NCI-H2029 (cell line): ENCODE measurements at places on chromosomes 6 and 20.

DNA sequence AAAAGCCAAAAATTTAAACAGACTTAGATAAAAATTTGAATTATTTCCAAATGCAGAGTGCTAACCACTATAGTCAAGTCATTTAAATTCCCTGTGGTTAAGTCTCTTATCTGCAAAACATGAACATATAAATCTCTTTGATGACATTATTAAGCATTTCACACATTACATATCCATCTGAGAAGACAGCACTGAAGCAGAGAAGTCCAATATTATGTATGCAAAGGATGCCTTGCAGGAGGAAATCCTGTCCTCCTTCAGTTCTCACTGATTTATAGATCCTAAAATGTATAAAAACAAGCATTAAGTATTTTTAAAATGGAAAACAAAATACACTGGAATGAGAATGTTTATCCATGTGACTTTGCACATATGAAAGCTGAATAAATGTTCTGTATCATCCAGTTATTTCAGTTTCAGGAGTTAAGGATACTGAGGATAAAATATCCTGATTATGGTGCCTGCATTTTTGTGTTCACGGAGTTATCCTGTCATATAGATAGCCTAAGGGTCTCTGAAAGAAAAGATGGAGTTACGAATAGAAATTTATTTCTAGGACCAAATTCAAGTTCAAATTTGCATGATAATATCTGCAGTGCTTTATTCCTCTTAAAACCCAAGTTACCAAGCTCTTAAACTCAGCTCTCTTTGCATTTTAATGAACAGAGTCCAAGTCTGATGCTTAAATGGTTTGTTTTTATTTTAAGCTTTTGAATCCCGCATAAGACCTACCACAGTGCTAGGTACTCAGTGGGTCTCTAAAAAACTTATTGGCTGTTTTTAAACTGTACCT is 145.4 kb downstream of the PRKN start:
- DNase-seq: no peak

DNA sequence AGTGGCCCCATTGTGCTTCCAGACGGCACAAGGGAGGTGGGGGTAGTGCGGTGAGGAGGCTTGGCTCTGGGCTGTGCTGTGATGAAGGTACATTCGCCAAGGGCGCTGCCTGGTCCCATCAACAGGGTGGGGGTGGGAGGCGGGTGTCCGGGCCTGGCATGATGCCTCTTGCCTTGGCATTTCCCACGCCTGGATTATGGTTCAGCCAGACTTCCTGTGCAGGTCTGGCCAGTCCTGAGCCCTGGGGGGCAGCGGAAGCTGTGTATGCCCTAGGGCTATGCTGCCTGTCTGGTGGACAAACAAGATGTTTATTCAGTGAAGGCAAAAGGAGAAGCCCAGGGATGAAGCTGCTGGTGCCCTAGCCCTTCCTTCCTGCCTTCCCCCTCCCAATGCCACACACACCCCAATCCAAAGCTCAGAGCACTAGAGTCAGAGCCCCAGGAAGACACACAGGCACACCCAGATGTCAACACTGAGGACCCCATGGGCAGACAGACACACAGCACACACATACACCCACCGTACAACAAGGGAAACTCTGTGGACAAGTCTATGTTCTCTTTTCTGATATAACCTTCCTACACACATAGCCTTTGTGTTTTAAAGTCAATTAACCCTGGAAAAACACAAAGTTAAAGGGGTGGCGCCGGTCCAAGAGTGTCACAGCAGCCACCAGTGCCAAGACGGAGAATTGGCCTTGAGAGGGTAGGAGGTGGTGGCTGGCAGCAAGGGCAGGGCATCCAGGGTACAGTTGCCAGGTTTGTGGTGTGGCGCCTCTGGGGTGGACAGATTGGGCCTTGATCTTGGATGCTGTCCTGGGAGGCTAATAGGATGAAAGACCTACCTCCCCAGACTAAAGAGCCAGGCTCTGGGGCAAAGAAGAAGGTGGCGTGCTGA is 54.7 kb upstream of the SAYSD1 start:
- DNase-seq: peak; percentile 69

GRCh38 chr6:154962753-154963152 is 32.4 kb upstream of the TIAM2 start:
- DNase-seq: no peak

GRCh38 chr20:12294678-12295077 is 377.0 kb downstream of the BTBD3 start:
- no peak for DNase-seq

- no peak for DNase-seq
Measured at GRCh38 chr6:46217671-46218131, 46.9 kb upstream of the ENPP5 start.

GRCh38 chr6:80623066-80623815 is 516.8 kb downstream of the BCKDHB start:
- peak; percentile 79 for DNase-seq

DNA sequence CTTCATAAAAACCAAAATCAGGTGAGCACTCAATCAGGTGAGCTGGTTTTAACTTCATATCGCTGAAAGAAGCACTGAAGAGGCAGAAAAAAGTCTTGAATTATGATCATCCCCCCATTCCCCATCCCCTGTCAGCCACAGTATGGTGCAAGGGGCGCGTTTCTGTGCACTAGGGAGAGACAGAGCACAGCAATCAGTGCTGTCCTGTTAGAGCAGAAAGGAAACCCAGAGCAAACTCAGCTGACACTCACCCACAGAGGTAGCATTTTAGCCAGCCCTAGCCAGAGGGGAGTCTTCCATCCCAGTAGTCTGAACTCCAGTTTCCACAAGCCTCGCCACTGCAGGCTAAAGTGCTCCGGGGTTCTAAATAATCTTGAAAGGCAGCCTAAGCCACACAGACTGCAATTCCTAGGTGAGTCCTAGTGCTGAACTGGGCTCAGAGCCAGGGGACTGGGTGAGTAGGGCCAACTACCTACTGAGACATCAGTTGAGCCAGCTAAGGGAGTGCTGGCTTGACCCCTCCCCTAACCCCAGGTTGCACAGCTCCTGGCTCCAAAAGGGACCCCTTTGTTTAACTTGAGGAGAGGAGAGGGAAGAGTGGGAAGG is 1352.6 kb upstream of the GJE1 start:
- no peak for DNase-seq

- DNase-seq: no peak
Measured at GRCh38 chr6:115909923-115910546, 150.7 kb downstream of the FRK start.
